D341Med (cell line): ENCODE measurements at places on chromosomes 7 and 10.

DNA sequence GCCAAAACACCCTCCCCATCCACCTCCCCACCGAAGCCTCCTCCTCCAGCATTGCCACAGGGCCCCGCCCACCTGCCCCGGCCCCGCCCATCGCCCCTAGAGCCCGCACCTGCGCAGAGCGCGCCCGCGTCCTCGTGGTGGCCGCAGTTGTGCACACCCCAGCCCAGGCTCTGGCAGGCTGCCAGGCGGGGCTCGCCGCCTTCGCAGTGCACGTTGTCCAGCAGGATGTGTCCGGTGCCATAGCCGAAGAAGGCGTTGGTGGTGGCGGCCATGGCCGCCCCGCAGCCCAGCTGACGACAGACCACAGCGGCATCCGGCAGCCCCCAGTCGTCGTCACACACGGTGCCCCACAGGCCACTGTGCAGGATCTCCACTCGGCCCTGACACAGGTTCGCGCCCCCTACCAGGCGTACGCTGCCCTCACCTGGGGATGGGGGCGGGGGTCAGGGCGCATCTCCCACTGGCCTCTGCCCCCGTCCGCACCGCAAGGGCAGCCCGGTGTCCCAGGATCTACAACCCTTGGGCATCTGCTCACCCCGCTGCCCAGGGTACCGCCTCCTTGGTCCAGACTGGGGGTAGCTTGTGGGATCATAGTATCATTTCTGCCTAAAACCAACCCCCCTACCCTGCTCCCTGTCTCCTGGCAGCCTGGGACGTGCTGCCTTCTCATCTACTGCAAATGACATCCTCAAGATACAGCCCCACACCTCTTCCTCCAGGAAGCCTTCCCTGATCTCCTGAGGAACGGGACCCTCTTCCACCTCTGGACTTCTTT is 11.9 kb downstream of the SSC4D start:
- peak; percentile 39 for DNase-seq

- no peak for DNase-seq
These were observed 90.7 kb downstream of the CELF2 start for GRCh38 chr10:11108356-11108755.

GRCh38 chr10:51617576-51618235 is 81.7 kb downstream of the CSTF2T start:
- no peak for DNase-seq

- DNase-seq = no peak
These were observed 43.7 kb downstream of the KCNMA1 start for GRCh38 chr10:77593771-77594470.

GRCh38 chr10:132341017-132341416 is 9.0 kb downstream of the LRRC27 start:
- no peak for DNase-seq

DNA sequence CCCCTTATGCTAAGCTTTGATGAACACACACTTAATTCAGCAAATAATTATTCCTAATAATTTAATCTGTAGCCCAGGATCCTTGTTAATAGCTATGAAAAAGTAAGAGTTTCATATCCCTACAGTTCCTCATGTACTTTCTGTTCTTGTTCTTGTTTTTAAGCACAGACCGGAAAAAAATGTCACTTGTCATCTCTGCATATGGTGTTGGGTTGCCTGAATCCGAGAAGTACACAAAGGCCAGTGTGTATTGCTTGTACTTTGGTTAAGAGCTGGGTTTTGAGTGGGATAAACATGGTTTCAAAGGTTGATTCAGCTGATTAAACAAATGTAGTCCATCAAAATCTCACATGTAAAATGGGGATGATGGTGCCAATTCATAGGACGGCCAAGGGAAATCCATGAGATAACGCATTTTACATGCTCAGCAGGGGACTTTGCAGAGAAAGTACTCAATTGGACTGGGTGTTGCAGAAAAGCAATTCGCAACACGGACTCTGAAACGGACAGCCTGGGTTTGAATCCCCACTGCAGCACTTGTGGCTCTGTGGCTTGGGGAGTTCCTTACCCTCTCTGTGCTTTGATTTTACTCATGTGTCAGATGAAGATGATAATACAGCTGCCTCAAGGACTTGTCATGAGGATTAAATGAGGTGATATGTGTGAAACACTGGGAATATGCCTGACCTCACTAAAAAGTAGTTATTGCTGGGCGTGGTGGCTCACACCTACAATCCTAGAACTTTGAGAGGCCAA is 71.7 kb downstream of the MAP3K8 start:
- no peak for DNase-seq
